ENCODE measurements at places on chromosomes 1 and 21. TPM values are rescaled to one million over a fixed set of nuclear protein-coding genes. Genes with fewer than 3 reads are reported as not detected.

- no peak for DNase-seq
Observed at GRCh38 chr1:207791290-207791689, 39.4 kb downstream of the CD46 start.

- no peak for DNase-seq
Observed at GRCh38 chr1:229372251-229372650, 29.4 kb upstream of the CCSAP start.

DNA sequence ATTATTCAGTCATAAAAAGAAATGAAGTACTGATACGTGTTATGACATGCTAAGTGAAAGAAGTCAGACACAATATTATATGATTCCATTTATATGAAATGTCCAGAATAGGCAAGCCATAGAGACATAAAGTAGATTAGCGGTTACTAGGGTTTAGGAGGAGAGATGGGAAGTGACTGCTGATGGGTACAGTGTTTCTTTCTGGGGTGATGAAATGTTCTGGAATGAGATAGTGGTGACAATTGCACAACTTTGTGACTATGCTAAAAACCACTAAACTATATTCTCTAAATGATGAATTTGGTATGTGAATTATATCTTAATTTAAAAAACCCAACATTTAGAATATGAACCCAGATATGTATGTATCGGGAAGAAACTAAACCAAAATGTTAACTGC is 27.6 kb downstream of the IPP start:
- DNase-seq, result peak; percentile 13

DNA sequence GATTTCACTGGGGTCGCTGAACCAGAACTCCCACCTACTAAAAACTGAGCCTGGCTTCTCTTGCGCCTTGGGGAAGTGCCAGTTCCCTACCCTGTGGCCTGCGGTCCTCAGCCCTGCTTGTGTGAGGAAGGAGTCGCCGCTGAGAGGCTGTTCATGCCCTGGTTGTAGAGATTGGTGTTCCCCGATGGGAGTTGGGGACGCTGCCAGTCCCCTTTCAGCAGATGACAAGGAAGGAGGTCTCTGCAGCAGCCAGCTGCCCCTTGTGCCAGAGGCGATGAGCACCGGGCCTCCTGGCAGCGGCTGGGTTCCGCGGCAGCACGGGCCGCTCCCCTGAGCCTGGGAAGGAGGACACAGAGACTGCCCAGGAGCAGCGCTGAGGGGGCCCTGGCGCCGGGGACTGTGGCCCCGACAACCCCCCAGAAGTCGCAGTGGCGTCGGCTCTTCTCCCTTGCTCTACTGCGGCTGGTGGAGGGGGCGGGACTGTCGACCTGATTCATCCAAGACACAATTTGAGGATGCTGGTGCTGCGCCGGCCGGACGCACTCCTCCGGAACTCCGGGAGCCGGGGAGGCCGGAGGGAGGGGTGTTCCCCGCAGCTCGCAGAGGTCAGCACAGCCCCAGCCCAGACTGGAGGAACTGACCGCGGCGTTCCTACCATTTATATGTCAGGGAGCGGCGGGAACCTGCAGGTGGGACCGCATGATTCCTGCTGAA is 12.0 kb upstream of the ADORA3 start:
- no peak for DNase-seq

Gene KCNJ10
- total RNA-seq, result not detected

GRCh38 chr1:6154525-6155319 is 25.4 kb downstream of the CHD5 start:
- DNase-seq, result no peak

Gene ALX3
- total RNA-seq, result not detected

GRCh38 chr1:230268371-230269170 is 157.6 kb downstream of the PGBD5 start:
- DNase-seq, result peak; percentile 75

Gene ELAVL4
- not detected for total RNA-seq

DNA sequence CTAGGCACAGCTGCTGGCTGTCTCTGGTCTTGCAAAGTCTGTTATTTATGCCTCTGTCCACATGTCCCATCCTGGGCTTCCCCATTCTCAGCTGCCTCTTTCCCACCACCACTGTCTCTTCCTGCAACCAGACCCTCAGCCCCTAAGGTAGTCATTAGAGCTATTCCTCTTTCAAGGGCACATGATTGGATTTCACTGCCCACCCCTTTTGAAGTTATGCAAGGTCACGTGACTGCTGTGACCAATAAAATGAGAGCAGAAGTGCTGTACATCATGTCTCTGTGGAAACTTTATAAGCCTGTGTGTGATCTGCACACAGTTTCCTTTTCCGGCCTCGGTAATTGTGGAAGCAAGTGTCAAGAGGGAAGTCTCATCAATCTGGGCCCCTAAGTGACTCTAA is 136.6 kb upstream of the HMGB4 start:
- DNase-seq, result no peak

DNA sequence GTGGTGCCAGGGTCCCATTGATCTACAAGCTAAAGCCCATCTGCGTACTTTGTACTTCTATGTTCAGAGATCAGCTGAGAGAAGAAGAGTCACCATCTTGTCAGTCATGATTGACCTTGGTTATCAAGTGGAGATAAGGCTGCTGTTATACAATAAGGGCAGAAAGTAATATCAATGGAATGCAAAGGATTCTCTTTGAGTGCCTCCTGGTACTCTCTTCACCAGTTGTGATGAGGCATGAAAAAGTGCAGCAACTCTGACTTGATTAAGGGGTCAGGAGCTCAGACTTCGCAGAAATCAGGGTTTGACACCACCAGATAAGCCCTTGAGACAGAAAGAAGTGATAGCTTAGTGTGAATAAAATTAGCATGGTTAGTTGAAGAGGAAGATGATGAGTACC is 25.7 kb upstream of the SYT14 start:
- DNase-seq, result no peak

Gene BMP8B
- not detected for total RNA-seq
